ENCODE measurements at places on chromosomes 4 and X.

DNA sequence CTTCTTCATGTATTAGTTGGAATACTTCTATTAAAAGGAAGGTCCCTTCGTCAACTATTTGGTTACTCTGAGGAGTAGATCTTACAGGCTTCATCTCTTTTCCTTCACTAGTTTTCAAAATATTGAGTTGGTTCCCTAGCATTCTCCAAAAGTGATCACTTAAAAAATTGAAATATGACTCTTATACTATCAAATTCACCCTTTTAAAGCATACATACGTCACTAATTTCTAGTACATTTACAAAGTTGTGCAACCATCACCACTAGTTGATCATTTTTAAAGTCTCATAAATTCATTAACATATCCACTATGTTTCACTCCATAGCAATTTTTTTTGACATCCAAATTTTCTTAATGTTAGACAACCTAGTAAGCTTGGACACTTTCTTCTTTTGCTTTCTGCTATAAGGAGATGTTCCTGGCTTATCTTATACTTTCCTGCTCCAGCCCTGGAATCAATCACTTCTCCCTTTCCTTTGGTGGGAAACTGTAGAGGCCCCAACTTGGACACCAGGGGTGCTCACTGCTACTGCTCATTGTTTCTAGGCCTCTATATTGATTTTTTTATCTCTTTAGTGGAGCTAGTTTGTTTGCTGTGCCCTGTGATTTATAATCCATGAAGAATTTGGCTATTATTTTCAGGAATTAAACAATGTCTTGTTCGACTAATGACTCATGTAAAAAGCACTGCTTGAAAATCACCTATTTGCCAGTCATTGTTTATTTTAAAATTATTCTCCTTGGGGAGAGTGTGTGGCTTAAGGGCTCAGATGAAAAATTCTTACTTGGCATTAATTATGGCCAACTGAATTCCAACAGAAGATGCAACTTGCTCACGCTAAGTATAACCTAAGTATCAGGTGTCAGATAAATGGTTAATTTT lies 4.0 kb upstream of the ZFX start:
- no peak for DNase-seq

DNA sequence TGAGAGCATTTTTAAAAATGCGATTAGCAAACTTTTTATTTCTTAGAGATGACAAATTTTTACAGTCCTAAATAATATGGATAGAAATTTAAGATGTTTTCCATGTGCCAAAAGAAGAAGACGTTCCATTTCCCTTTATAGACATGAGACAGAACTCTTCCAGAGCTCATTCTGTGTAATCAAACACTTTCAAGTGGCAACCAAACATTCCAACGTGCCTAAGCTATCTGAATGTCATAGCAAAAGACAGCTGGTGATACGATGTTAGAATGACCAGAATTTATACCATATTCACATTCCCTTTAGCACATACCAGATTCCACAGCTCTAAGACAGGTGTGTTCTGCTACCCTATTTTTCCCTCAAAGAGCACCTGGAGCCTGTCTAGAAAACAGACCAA lies 133.2 kb downstream of the ENOX2 start:
- DNase-seq = no peak

GRCh38 chr4:124529131-124529530 lies 183.4 kb downstream of the ANKRD50 start:
- no peak for DNase-seq

DNA sequence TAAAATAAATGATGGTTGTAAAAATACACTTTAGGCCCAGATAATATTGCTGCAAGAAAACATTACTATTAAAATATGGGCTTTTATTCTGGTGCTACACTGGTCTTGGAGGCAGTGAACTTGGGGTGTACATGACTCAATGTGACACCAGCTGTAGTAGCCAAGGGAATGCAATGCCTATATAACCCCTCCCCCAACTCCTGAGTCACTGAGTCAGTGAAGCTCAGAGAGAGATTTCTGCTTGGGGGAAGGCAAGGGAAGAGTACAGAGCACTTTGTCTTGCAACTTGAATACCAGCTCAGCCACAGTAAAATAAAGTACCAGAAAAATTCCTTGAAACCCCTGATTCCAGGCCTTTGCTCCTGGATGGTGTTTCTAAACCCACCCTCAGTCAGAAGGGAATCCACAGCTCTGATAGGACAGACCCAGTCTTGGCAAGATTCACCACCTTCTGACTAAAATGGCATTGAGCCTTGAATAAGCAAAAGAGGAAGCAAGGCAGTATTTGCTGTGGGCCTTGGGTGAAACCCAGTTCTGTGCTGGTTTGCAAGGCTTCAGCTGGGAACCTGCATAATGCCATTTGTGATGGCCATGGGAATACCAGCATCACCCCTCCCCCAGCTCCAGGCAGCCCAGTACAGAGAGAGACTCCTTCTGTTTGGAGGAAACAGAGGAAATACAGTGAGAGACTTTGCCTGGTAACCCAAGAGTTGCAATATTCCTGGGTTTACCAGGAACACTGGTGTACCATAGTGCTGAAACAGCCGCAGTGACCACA lies 209.9 kb downstream of the IQCM start:
- DNase-seq = no peak

DNA sequence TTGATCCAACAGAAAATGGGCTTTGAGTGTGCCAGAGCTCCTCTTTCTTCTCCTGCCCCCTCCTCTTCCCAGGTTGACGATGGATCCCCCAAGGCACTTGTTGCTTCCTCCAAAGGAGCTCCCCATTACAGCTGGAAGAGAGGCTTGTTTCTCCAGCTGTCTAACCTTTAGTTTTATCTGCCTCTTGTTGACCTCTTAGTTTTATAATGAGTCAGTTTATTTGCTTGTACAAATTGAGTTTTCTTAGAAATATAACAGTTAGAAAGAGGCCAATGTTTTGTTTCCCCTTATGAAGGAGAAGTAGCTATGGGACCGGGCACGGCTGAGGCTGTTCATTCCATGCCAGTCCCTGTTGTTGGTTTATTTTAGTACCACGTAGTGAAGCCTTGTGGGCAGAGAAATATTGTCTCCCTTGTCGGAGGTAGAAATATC lies 158.2 kb downstream of the SPRY1 start:
- no peak for DNase-seq
